ENCODE measurements at places on chromosomes 6 and 20.

DNA sequence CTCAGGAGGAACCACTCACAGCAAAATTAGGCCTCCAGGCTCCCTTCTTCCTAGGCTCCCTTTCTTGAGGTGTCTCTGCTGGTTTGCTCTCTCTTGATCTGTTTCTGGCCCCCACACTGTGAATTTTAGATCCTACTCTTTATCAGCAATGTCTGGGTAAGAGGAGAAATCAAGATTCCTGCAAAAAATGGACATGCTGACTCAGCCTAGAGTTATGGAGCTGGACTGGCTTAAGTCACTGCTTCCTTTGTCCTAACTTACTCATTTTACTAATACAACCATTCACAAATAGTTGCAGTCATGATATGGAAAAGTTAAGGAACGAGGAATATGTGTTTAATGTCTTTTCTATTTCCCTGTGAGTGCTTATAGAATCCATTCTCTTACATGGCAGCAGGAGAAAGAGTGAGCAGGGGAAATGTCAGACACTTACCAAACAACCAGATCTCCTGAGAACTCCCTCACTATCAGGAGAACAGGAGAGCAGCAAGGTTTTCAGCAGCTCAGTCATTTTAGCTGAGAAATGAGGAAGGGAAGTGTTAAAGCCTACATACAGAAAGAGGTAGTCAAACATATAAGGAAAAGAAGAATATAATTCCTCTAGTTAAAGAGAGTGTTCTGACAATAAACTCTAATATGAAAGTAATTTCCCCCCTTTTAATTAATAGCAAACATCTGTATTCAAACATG lies 160.8 kb downstream of the PDE7B start:
- peak; percentile 61 for DNase-seq

- DNase-seq, result no peak
Measured at GRCh38 chr6:38161754-38162492, 342.4 kb downstream of the ZFAND3 start.

- DNase-seq, result no peak
Measured at GRCh38 chr6:12577124-12577850, 139.3 kb upstream of the PHACTR1 start.

DNA sequence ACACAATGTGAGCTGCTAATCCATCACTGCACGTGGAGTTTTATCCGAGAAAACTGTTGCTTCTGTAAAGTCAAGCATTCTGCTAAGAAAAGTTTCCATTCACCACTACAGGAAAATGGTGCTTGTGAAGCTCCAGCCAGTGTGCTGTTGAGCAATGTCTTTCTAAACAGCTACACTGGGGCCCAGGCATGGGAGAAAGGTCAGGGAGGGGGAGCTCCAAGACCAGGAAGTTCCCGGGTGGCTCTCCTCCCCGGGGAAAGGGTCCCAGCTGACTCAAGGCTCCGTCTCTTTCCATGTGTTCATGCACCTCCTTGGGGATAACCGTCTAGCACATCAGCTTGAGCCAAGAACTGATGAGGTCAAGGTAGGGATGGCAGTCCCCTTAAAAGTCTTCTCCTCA lies 20.5 kb downstream of the RPP40 start:
- no peak for DNase-seq

DNA sequence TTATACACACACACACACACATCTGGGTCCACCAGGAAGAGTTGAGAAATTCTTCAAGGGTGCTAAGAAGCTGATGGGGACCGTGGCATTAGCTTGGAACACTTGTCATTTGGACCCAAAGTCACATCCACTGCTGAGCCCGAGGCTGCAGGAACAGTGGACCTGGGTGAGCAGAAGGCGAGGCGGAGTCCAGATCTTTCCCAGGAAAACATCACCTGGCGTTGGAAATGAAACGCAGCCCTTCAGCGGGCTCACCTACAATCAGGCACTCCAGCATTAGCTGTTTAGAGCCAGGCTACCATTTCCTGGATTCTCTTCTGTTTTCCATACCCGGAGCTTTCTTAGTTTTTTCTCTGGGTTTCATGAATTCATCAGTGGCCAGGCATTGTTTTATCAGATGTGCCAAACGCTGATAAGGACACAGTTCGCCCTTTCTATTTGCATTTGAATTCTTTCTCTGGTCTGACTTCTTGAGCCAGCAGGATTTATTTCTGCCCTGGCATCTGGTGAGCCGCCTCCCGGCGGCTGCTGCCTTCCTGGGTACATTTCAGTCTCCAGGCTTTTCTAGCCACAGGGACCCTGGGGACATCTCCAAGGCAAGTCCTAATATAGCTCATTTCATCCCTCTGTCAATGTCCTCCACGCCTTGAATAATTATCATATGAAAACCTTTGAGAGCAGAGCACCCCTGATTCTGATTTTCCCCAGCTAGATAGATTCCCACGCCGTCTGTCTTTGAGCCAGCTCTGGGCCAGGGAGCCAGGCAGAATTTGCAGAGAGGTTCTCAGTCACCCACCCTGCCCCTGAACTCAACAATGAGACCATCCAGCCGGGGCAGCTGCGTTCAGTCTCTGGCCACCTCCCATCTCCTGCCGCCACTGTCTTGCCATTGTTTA lies 170.9 kb downstream of the TTLL2 start:
- DNase-seq, result no peak

DNA sequence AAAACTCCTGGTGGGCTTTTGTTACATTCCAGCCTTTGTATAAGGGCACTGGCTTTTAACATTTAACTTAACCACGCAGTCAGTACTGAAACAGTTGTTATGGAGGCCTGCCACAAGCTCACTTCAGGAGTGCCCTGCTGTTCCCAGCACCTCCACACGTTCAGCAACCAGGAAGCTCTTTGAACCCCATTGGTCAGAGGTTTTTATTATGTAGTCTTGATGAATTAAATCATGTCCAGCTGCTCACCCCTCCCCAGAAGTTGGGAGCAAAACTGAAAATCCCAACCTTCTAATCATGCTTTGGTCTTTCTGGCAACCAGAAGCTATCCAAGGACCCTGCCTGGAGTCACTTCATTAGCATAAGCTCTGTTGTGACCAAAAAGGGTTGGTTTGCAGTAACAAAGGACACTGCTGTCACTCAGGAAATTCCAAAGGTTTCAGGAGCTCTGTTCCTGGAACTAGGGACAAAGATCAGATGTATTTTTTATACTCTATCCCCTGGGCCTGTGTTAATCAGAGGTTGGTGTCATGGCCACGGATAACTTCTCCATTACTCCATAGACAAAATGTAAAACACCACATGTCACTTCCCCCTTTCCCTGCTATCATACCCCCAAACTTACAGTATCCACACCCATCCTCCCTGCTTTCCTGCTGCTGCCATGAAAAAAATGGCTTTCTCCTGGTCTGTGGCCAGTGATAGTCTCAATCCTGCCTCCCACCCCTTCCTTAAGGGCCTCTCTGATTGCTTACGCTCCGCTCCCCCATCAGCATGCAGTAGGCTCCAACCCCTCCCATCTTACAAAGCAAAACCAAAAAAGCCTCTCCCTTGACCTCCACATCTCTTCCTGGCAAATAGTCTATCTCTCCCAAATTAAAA lies 3.1 kb downstream of the ARMC12 start:
- no peak for DNase-seq

GRCh38 chr20:5524896-5525295 lies 208.1 kb upstream of the PROKR2 start:
- DNase-seq, result no peak

- DNase-seq, result no peak
Measured at GRCh38 chr20:39458452-39458851, 496.3 kb downstream of the DHX35 start.

DNA sequence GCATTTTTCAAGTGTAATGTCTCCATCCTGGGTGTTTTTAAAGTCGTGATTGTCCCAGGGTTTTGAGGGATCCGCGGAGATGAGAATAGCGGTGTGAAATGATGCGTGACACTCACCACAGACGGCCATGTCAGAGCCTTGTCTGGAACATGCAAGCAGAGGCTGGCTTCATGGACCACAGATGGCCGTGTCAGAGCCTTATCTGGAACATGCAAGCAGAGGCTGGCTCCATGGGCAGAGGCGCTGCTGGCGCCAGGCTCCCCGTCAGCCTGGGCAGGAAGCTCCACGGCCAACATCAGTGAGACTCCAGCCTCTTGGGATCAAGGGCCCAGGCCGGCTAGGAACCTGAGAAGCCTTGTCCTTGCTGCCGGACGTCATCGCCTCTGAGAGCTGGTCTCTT lies 7.7 kb upstream of the MRGBP start:
- DNase-seq, result no peak

DNA sequence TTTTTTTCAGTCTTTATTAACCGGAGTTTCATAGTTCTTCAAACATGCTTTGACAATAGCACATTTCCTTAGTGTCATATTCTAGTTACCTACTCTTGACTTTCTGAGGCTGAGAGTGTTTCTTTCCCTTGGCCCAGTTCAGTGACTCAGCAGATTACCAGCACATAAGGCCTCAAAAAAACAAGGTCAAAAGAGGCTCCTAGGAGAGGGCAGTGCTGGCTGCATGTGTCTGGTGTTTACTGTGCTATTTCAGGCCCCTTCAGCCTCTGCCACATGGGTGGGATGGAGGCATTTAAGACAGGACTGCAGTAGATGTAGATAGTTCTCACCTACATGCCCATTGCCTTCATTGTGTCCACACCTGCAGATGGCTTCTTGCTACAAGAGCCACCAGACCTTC lies 198.2 kb upstream of the SSTR4 start:
- no peak for DNase-seq

DNA sequence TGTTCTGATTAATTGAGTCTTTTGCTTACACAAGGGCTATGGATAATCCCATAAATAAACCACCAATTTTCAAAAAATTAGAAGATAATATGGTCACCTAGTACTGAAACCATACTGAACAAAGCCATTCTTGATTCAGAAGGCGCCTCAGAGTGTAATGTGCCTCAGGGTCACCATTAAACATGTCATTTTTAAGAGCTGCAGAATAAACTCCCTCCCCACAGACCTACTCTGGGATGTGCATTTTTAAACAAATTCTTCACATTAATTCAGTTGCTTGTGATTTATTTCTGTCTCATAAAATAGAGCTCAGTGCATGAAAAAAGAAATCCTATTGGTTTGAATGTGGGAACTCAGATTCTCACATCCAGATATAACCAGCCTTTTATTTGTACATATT lies 202.1 kb upstream of the HEY2 start:
- DNase-seq, result no peak

DNA sequence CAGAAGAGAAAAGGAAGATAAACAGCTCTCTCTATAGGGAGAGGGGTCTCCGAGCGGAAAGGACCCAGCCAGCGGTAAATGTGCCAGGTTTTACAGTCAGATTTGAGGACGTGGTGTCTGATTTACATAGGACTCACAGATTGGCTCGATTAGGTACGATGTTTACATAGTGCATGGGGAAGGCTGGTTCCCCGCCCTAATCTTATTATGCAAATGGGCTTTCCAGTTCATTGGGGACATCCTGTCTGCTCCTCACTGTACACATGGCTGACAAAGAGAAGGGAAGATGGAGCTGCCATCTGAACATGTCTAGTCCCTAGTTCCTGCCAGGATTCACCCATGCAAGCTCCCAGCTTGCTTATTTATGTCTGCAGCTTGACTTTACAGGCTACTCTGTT lies 119.9 kb downstream of the RNF144B start:
- DNase-seq, result no peak

- DNase-seq, result no peak
Measured at GRCh38 chr6:138757136-138757535, 16.4 kb upstream of the CCDC28A start.

DNA sequence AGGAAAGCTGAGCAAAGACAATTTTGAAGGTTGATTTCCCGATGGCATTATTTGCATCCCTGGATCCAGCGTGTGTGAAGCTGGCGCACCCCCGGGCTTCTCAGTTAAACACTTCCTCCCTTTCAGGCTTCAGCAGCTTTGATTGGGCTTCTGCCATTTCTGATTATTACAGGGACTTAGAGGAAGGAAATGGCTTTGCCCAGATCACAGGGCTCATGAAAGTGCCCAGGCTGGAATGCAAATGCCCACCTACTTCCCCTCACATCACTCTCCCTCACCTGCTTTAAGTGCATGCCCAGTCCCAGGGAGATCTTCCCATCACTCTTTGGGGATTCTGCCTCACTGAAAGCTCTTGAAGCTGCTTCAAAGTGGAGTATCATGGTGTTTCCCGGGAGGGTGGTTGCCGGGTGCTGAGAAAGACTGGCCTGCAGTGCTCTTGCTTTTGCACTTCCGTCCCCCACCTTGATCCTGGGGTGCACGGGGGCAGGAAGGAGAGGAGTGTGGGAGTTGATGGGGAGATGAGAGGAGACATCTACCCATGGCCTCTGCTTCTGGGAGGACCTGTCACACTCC lies 28.3 kb downstream of the PHACTR3 start:
- no peak for DNase-seq

DNA sequence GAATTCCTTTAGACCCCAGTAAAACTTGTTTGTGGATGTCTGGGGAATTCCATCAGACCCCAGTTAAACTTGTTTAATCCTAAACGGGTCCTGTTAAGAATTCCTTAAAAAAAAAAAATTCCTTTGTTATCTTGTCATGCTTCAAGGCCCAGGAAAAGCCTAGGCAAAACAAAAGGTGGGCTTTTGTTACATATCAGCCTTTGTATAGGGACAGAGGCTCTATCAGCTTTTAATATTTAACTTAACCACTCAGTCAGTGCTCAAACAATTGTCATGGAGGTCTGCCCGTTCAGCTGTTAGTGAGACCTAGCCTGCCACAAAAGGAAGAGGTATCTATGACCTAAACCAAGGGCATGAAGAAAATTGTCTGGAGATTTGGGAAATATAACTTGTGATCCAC lies 53.1 kb downstream of the SLC22A1 start:
- no peak for DNase-seq

DNA sequence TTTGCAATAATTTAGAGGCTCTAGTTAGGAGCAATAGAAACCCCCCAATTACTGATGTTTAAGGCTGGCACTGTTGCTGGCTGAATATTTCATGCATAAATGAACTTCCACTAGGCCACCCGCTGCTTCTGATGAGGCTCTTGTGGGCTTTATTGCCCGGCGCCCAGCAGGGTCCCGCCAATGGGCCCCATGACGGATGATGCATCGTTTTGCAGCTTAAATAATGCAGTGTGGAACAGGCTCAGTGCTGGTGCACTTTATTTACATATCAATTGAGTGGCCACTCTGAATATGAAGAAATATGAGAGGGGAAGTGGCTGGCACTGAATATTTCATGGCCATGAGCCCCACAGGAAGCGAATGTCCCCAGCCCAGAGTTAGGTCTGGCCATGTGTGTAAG lies 155.3 kb upstream of the MAFB start:
- no peak for DNase-seq

GRCh38 chr6:50862176-50862575 lies 43.5 kb downstream of the TFAP2B start:
- DNase-seq, result no peak

DNA sequence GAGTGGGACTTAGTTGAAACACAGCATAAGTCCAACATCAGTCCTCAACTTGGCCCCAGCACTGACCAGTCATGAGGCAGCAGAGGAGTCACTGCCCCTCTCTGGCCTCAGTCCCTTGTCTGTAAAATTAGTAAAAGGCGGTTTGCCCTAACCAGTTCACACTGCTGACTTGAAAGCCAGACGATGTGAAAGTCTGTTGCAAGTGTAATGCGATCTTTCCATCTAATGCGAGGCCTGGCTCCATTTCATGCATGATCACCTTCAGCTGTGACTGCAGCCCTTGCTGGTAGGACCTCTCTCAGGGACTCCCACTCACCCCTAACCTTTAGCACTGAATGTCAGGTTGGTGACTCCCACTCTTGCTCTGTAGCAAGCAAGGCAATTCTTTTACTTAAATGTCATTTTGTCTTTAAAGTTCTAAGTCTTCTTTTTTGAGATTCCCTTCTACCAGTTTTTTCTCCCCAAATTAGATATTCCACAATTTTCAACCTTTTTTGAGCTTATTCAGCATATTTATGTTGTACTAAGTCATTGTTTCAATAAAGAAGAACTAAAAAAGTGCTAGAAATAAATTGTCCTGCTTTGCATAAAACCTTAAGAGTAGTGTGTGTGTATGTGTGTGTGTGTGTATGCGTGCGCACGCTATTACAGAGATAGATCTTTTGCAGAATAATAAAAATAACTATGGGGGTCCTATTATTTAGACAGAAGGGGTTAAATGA lies 245.5 kb downstream of the PACRG start:
- DNase-seq, result no peak
